ENCODE measurements at places on chromosomes 7 and 10. TPM values are rescaled to one million over a fixed set of nuclear protein-coding genes. Genes with fewer than 3 reads are reported as not detected.

SORBS1 gene
- 33.1 TPM for total RNA-seq

PRSS37 gene
- not detected for total RNA-seq

TMEM26 gene
- 2.2 TPM for total RNA-seq

FAM25C gene
- not detected for total RNA-seq

NKX6-2 gene
- total RNA-seq, result 0.04 TPM

GRCh38 chr10:320771-321170 lies 185.5 kb downstream of the ZMYND11 start:
- no peak for DNase-seq

- DNase-seq, result no peak
Observed at GRCh38 chr10:60044971-60045370, 138.6 kb upstream of the CCDC6 start.

GRCh38 chr7:80967917-80968297 lies 49.1 kb upstream of the SEMA3C start:
- DNase-seq, result no peak
